H9 (cell line): ENCODE measurements at places on chromosomes 13 and 19.
A peak's percentile ranks its signal among the peaks of the same experiment; 100 is the strongest.

- DNase-seq: no peak
These were observed 68.0 kb downstream of the CRYL1 start for GRCh38 chr13:20457670-20458069.

GRCh38 chr19:42294471-42295137 is 7.3 kb upstream of the PRR19 start:
- no peak for DNase-seq

GRCh38 chr13:48004201-48004600 is 3.1 kb upstream of the SUCLA2 start:
- peak; percentile 34 for DNase-seq

DNA sequence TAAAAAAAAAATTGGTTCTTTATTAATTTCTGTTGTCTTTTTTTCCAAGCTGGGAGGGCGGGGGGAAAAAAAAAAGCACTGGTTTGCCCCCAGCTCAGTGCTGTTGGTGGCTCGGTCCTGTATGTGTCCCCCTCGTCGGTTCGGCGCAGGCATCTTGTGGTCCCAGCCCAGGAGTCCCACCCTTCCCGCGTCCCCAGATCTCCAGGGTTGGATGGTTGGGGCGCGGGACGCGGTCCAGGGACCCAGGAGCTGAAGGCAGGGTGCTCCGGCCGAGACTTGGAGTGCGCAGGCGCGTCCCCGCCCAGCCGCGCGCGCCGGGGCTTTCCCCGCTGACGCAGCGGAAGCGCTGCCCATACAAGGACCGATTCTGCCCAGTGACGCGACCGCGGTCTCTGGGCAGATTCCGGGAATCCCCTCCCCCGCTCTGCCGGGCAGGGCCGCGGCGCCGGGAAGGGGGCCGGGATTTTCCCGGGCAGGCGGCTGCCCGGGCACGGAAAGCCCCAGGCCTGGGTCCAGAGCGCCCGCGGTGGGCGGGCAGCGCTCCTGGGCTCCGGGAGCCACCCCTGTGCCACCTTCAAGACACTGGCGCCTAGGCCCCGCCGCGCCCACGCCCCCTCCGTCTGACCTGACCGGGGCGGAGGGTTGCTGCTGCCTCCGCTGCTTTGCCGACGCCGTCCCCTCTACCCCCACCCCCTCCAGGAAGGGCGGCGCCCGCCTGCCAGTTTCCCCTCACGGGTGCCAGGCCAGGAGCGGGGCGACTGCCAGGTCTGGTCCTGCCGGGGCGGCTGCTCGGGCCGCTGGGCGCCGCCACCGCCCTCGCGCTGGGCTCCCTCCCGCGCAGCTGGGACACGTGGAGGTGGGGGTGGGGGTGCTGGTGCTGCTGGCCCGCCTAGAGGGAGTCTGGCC is 2.3 kb downstream of the JUNB start:
- peak; percentile 94 for DNase-seq

- no peak for DNase-seq
These were observed 170.4 kb downstream of the COG6 start for GRCh38 chr13:39825886-39826285.

DNA sequence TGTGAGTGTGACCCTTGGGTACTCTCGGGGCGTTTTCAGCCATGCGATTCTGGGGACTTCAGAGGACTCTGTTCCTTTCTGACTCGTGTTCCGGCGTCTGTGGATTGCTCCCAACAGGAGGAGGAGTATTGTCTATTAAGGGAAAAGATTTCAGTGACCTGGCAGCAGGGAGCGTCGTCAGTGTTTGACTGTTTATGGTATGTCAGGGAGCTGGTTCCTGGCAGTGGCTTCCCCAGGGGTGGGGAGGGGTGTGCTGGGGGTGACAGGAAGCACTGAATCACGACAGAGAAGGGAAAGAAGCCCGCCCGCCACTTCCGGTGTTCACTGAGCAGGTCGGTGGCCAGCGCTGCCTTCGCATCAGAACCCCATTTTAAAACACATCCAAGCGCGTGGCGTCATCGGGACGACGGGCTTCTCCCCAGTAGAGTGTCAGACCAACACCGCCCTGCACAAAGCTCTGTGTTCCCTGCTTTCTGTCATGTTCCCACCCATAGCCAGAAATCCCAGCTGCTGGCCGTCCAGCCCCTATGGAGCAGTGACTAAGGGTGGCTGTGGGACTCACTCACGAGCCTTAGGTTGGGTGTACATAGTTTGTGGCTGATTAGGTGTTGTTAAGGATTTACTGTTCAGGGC is 33.8 kb downstream of the COL4A2 start:
- DNase-seq: no peak

- no peak for DNase-seq
These were observed 11.4 kb downstream of the ZNF541 start for GRCh38 chr19:47561440-47562057.
